Fibroblast of skin of left biceps (primary cell): ENCODE measurements at places on chromosomes 12 and 14.

GRCh38 chr12:130563323-130563722, 152.8 kb downstream of the RIMBP2 start:
- DNase-seq = no peak

- no peak for DNase-seq
Measured at GRCh38 chr14:91038439-91038838, 22.0 kb downstream of the RPS6KA5 start.

DNA sequence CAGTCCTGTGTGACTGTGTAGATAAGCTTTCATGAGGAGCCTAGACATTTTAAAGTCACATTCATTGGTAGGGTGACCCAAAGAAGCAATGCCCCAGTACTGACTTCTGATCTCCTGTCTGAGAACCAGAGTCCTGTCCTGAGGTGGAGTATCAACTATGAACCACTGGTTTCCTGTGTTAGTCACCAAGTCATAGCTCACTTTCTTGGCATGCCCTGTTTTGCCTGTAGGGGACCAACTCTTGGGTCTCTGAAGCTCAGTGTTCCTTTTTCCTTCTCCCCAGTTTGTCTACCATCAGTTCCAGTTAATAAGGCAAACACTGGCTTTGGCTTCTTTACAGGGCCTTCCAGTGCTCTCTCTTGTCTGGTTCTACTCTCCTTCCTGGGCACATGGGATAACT, 97.4 kb downstream of the C12orf75 start:
- no peak for DNase-seq

- DNase-seq = no peak
Measured at GRCh38 chr12:11681207-11681606, 31.7 kb downstream of the ETV6 start.

DNA sequence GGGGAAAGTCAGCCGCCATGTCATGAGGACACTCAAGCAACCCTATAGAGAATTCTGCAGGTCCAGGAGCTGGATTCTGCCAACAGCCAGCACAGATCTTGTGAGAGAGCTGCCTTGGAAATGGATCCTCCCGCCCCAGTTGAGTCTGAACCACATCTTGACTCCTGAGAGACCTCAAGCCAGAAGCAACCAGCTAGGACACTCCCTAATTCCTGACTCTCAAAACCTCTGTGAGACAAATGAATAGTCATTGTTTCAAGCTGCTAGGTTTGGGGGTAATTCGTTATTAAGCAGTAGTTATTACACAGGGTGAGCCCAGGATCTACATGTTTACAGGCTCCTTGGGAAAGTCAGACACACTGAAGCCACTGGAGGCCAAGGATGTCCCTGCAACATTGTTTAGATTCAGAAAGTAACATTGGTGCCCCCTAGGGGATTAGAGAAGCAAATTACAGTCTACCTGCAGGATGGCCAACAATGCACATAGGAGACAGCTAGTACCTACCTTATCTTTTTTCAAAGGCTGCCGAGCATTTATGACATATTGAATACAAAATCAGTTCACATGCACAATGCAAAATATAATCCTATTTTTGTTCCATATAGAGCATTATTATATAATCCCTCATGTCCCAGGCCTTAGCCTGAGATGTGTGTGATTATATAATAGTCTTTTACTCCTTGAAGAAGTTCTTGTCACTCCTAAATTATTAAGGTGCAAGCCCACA, 57.9 kb upstream of the FICD start:
- no peak for DNase-seq

- no peak for DNase-seq
Measured at GRCh38 chr12:50764286-50765094, 589 bp downstream of the ATF1 start.

DNA sequence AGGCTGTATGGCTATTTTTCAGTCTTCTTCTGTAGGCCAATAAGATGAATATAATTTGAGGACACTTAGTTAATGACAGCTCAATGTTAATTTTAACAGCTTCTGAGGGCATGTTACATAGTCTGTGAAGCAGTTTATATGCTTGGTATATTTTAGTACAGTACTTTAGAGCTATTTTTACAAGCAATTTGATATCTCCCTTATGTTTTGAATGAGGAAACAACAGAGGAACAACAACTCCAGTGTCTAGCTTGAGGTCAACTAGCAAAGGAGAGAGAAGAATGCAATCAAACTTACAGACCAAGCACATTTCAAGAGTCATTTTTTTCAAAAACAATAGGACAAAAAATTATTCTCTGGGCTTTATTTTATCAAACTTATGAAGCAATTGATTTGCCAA, 469.1 kb upstream of the DCN start:
- no peak for DNase-seq

DNA sequence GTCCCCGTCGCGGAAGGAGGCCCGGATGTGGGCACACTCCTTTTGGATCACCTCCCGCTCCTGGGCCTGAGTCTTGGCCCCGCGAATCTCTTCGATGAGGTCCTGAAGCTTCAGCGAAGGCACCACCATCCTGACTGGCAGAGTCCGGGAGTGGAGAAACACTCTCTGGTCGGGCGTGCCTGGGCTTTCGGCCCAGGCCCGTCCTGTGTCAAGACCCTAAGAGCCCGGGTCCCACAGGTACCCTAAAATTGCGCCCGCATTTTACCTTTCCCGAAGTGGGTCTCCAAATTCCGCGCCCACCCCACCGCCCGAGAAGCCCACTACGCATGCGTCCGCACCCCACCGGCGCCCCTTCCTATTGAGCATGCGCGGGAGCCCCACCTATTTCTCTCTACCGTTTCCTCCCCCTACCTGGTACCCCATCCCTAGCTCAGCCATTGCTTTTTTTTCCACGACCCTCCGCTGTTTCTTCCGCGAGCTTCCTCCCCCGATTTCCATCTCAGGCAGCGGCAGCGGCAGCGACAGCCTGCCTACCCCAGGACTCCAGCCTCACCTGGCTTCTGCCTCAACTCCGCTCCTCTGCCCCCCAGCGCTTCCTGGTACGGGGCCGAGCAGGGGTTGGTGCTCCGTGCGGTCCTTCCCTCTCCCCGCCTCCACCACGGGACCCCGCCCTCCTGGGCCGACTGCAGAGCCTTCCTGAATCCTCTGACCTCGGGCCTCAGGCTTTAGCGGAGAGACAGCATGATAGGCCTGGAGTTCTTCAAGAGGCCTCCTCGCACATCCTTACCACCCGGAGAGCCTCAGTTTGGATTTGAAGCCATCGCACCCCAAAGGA, at the start of gene AP1G2:
Gene AP1G2 (minus strand): TSS at position 606 of the 835 bp plus-strand sequence. CDS start 477 bp downstream, at position 129.
- DNase-seq = peak; percentile 25

GRCh38 chr14:89160437-89160836, 256.6 kb downstream of the FOXN3 start:
- no peak for DNase-seq

DNA sequence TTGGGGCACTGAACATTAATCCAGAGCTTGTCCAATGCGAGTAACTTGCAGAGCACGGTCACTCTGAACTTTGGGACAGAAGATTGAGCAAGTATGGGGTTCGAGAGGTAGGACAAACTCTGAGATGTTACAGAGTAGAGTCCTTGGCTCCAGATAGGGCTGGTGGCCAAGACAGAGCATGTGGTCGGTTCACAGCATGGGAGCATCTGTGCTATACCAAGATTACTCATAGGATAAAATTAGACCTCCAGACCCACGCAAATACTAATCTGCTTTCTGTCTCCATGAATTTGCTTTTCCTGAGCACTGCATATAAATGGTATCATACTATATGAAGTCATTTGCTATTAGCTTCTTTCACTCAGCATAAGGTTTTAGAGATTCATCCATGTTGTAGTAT, 93.4 kb upstream of the TBX5 start:
- DNase-seq = peak; percentile 25

- DNase-seq = peak; percentile 17
Measured at GRCh38 chr12:52837413-52837741, 3.3 kb upstream of the KRT79 start.

- no peak for DNase-seq
Measured at GRCh38 chr14:21902561-21903181, 229.1 kb upstream of the OR4E1 start.

- DNase-seq = no peak
Measured at GRCh38 chr12:129083121-129083840, 230.0 kb downstream of the GLT1D1 start.

GRCh38 chr14:99382071-99382470, 98.6 kb downstream of the SETD3 start:
- no peak for DNase-seq

- no peak for DNase-seq
Measured at GRCh38 chr14:69845787-69846186, 33.4 kb upstream of the SMOC1 start.

DNA sequence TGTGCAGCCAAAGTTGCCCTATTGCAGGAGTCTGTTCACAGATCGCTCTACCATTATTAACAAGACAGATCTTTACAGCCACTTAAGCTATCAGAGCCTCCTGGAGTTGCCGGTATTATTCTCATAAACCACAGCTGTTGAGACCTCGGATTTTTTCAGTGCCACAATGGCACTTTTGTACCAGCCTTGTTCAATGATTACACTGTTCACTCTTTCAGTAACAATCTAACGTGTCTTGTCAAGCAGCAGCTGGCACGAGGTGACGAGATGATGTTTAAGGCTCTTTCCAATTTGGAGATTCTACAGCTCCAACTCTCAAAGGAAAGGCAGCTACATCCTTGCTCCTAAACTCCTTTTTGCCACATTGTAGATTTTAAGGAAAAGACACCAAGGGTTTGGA, 30.7 kb downstream of the LRIG3 start:
- no peak for DNase-seq

DNA sequence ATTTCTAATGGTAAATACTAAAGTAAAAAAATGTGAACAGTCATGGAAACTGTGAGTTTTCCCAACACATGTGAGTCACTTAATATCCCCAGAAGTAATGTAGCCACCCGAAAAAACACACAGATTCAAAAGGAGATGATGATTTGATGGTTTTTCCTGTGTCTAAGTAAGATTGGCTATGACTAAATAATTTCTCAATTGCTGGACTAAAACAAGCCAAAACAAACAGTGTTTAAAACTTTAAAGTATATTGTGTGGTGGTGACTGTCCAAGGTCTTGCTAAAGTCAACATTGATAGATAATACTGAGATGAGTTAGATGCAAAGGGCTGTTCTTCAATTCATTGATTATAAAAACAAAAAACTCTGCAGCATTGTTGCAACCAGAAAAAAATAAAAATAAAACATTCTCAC, 89.6 kb upstream of the SOX5 start:
- DNase-seq = peak; percentile 65

DNA sequence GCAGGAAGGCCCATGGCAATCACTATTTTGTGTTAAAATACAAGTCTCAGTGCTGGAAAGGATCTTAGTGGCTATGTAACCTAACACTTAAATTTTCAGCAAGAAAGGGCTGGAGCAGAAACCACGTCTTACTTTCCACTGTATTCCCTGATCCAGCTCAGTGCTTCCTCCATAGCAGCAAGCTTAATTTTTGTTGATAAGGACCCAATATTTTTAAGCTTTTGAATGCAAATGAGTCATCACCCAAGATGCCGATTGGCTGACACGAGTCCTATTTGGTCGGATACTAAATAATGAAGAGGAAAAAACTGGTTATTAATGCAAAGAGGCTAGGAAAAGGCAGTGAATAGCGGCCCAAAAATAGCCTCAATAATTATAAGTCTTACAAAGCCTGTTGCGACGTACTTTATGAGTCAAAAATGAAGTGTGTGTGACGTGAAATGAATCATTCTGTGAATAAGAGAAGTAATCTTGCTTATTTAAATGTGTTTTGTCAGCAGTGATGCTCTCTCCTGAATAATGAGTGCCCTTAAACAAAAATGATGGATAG, 46.9 kb upstream of the IGF1 start:
- DNase-seq = peak; percentile 33

DNA sequence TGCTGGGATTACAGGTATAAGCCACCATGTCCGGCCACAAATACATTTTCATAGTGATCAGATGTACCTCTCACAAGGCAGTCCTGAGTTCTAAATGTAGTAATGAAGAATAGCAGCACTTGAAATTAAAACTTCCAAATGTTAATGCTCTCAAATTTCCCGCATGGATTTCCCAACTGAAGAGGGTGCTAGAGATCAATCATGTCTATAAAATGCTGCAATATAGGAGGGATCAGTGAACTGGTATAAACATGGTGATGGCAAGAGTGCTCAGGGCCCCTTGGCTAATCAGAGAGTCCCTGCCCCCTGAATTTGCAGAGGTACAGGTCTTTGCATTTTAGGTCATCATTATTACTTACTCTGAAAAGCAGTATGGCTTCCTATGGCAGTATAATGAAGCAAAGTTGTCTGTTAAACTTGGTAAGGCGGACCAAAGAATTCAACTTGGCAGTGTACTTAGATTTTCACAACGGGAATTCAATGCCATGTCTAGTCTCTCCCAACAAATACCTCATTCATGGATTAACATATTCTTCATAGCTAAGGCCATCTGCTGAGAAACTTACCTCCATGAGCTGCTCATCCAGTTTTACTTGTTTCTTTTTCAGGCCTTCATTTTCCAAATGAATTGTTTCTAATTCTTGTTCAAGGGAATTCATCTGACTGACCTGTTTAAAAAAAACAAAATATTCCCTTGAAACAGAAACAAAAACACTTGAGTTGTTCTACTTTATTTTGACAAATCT, 67.0 kb upstream of the SAV1 start:
- no peak for DNase-seq

- no peak for DNase-seq
Measured at GRCh38 chr12:3727354-3727753, 25.6 kb downstream of the CRACR2A start.

DNA sequence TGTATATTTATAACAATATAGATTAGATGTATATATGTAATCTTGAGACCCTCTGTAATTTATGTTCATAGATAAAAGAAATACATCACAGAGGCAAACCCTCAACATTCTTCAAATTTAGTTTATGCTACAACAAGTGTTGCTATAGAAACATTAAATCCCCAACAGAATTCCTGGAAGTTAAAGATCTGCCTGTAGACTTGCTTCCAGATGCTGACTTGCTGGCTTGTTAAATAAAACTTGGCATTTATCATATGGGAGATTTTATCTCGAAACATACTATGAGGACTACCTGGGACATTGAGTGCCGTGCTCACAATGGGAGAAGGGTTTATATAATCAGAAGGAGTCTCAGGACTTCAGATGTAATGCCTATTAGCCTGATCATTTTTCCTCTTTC, 136.3 kb upstream of the PLXNC1 start:
- no peak for DNase-seq

DNA sequence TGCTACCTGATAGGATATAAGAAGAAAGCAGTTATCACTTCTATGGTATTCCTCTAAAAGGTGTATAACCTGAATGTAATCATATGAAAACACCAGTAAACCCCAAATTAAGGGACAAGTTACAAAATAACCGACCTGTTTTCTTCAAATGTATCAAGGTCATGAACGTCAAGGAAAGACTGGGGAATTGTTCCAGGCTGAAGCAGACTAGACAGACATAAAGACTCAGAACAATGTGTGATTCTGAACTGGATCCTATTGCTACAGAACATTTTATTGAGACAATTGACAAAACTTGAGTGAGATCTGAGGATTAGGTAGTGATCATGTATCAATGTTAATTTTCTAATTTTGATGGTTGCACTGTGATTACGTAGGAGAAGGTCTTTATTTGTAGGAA, 15.4 kb upstream of the LRP6 start:
- DNase-seq = no peak

- no peak for DNase-seq
Measured at GRCh38 chr14:69464379-69464778, 20.1 kb upstream of the PLEKHD1 start.

- DNase-seq = no peak
Measured at GRCh38 chr14:77158882-77159255, 17.3 kb upstream of the ZDHHC22 start.
